MM.1S (cell line): ENCODE measurements at places on chromosomes 7 and 10.

- DNase-seq = peak; percentile 77
These were observed 41.5 kb downstream of the MINPP1 start for GRCh38 chr10:87546210-87546609.

DNA sequence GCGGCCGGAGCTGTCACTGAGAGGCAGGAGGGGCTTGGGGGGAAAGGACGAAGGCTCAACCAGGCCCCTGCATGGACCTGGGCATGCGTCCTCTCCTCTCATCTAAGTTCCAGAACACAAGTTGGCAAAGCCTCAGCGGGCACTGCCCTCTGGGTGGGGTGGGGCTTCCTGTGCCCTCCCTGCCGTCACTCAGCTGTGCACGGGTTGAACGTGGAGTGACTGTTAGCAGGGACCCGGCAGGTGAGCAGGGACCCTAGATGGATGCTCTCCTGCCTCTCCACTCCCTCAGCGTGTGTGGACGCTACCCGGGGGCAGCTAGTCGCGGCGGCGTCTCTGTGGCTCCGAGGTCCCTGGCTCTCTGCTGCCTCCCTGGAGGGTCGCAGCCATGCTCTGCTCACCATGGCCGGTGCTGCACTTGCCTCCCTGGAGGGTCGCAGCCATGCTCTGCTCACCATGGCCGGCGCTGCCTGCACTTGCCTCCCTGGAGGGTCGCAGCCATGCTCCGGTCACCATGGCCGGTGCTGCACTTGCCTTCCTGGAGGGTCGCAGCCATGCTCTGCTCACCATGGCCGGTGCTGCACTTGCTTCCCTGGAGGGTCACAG, 36.4 kb upstream of the TTYH3 start:
- no peak for DNase-seq

GRCh38 chr7:138105221-138105620, 29.0 kb downstream of the AKR1D1 start:
- no peak for DNase-seq

DNA sequence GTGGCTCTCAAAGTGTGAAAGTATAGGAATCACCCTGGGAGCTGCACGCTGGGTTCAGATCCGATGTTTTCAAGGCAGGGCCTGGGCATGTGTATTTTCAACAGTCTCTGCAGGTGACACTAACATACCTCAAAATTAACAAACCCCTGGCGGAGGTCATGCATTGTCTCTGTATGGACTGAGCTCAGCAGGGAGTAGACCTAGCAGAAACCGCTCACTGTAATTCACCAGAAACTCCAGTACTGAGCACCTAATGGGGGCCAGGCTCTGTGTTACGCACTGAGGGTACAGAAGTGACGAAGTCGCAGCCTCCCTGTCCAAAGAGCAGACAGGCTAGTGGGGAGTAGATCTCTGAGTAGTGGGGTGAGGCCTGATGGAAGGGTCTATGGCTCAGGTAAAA, 5.6 kb downstream of the STRA8 start:
- DNase-seq = no peak

DNA sequence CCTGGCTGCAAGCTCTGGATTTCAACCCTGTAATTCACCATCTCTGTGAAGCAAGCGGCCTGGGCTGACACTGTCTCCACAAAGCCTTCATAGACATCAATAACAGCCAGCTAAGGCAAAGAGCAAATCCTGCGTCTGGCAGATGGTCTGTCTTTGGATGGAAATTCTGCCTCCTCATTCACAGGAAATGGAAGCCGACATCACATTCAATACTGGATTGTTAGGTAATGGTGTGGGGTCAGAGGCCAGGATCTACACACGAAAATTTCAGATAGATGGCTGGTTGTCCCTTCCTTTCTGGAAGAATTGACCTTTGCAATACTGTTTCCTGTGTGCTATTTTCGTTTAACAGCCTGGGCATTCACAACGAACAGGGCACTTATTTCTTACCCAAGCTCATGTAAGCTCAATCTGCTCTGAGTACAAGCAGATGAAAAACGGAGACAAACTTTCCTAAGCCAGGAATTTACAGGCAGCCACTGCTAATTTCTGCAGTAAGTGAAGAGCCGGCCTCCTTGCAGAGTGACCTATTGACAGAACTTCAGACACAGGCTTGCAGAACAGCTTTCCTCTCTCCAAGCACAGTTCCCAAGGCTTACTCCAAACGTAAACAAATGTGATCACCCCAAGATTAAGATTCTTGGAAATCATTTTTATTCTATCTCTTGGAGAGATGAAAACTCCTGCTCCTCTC, 3.1 kb upstream of the ADAM12 start:
- no peak for DNase-seq

DNA sequence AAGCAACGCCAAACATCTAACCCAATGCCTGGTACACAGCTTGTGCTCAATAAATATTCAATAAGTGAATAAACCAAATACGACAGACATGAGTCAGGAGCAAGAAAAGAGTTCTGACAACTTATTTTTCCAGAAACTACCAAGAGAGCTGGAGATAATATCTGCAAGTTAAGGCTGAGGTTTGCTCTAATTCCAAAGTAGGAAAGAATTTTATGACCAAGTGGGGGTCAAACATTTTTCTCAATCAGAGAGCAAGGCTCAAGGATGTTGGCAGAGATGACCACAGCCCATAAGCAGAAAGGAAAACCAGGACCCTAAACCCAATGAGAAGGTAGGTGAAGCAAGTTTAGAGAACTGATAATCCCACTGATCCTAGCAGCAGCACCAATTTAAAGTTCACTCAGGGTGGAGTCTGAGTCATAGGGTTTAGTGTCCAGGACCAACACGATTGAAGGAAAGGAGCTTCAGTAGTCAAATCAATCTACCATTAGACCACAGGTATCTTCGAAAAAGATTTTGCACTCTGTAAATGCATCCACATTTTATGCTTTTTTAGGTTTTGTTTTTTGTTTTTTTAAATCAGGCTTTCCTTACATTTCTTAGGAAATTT, 49.3 kb upstream of the KCNIP2 start:
- DNase-seq = no peak

DNA sequence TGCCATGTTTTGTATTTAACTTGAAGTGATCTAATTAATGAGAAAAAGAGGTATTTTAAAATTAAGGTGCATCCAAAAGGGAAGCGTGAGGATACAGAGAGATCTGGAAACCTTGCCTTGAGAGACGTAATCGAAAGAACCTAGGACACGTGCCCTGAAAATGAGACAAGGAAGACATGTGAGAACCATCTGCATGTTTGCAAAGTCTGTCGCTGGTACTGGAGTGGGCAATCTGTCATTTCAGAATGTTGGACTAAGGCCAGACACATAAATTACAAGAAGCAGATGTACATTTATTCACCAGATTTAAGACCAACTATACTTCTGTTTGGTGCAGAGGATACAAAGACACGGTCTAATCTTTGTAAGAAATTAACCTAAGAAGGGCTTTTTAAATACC, 9.2 kb downstream of the AGR2 start:
- no peak for DNase-seq
